Fibroblast of skin of back (primary cell): ENCODE measurements at places on chromosomes 2 and 18.
A peak's percentile ranks its signal among the peaks of the same experiment; 100 is the strongest.

DNA sequence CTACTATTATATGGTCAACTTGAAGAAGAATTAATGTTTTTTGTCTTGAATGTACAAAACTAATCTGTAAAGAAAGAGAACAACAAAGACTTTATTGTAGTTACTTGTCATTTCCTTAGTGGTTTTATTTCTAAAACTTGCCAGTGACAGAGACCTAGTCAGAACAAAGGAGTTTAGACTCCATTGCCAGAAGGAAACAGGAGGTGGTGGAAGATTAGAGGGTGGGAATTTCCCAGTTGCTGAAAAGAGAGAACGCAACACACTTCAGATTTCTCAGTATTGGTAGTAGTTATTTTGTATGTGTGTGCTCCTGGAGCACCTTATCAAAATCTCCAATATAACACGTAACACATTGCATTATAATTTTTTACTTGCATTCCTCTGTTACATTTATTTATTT lies 81.4 kb downstream of the CDCA7 start:
- no peak for DNase-seq

DNA sequence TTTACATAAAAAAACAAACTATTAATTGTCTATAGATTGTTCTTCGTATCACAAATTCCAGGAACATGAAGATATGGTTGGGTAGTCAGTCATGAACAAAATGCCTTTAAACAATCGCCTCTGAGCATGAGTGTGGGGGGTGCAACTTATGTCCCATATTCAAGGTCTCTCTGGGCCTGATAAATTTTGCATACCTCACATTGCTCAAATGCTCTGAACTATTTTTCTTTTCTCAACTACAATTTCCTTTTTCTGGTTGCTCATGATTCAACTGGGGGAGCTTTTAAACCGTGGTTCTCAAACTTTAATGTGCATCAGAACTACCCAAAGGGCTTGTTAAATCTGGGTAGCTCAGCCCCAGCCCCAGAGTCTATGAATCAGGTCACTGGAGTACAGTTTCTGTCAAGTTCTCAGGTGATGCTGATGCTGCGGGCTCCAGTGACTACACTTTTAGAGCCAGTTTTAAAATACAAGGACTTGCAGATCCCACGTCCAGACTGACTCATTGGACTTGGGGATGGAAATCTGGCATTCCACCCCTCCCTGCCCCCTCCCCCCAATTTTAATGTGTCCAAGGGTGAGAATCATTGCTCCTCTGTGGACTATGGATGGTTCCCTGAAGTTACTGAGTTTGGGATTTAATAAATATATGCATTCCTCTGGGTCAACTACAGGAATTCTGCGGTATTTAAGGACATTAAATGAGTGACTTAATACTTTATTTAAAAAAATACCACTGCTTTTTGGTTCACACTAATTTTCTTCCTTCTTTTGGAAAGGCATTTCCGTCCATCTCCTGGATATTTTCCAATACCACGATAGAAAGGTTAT lies 1.5 kb upstream of the GPD2 start:
- DNase-seq = peak; percentile 81

DNA sequence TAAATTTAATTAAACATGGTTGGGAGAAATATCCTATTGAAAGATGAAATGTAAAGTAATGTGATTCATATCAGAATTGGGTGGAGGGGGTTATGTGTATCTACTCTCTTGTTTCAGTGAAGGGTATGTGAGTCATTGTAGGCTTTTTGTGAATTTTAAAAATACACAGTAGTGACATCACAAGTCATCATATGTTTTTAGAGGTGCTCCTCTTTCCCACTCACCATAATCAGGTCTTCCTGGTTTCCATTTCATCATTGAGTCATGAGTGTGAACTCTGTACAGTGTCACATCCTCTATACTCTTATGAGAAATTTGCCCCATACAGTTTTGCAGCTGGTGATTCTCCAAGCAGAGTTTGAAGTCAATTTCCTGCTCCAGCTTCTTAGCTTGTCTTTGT lies 18.8 kb downstream of the FSIP2 start:
- DNase-seq = peak; percentile 41

GRCh38 chr18:2651981-2652380 lies 3.5 kb upstream of the SMCHD1 start:
- DNase-seq = no peak

GRCh38 chr18:74197705-74198341 lies 49.5 kb downstream of the TIMM21 start:
- no peak for DNase-seq

- DNase-seq = peak; percentile 74
Observed at GRCh38 chr18:74489676-74490075, 6.5 kb upstream of the CNDP2 start.

GRCh38 chr2:229486673-229487072 lies 215.6 kb upstream of the PID1 start:
- DNase-seq = no peak

- no peak for DNase-seq
Observed at GRCh38 chr2:180699657-180700361, 280.6 kb upstream of the UBE2E3 start.

DNA sequence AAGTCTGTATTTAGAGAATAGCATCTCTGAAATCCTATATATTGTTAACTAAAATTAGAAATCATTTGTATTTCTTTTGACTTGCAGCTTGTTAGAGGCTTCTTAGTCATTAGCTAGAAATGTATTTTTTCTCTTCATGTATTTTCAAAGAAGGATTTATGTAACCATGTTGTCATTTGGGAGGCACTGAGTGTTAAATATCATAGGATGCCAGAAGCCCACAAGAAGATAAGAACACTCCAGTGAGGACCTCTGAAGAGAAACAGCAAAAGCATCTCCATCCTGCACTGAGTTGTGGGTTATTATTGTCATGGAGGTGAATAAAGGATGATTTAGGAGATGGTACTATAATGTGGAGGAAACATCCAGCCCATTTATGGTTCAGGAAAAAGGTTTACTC lies 93.5 kb downstream of the UBE2E3 start:
- DNase-seq = peak; percentile 76

- DNase-seq = peak; percentile 35
Observed at GRCh38 chr2:158969715-158970240, 1.3 kb downstream of the TANC1 start.

GRCh38 chr2:235194836-235195235 lies 243.0 kb downstream of the SH3BP4 start:
- no peak for DNase-seq

DNA sequence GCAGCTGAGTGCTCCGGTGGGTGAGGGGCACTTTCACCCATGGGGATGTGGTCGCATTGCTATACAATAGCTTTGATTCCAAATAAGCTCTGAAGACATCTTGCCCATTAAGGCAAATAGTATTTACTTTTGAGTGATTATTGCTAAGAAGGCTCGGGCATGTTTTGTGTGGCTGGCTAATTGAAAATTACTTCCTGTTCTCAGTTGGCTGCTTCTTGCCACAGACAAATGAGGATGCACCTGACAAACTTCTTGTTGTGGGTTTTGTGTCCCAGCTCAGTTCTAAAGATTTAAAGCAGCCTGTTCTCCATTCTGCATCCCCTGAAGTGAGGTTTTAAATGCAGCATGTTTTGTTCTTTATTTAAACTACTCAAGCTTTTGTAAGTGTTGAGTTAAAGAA lies 88.3 kb downstream of the KCNS3 start:
- no peak for DNase-seq

- DNase-seq = no peak
Observed at GRCh38 chr2:190432567-190433231, 24.5 kb downstream of the MFSD6 start.
